Activated naive CD4-positive, alpha-beta T cell treated with Interleukin-2 at 50 U/mL for 16 hours (primary cell): ENCODE measurements at places on chromosomes 1 and 21.

DNA sequence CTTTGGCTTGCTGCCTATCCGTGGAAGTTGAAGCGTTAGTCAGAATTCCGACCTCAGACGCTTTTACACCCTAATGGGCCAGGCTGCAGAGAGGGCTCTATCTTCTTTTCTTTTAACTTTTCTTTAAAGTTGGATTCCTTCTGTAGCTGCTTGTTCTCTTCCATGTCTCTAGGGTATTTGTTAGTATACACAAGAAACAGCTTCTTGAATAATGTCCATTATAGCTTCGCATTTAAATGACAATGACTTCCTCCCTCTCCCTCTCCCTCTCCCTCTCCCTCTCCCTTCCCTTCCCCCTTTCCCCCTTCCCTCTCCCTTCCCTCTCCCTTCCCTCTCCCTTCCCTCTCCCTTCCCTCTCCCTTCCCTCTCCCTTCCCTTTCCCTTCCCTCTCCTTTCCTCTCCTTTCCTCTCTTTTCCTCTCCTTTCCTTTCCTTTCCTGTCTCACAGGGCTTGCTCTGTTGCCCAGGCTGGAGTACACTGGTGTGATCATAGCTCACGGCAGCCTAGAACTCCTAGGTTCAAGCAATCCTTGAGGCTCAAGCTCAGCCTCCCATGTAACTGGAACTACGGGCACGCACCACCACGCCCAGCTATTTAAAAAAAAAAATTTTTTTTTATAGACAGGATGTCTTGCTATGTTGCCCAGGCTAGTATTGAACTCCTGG is 33.0 kb downstream of the RIPPLY3 start:
- no peak for DNase-seq

DNA sequence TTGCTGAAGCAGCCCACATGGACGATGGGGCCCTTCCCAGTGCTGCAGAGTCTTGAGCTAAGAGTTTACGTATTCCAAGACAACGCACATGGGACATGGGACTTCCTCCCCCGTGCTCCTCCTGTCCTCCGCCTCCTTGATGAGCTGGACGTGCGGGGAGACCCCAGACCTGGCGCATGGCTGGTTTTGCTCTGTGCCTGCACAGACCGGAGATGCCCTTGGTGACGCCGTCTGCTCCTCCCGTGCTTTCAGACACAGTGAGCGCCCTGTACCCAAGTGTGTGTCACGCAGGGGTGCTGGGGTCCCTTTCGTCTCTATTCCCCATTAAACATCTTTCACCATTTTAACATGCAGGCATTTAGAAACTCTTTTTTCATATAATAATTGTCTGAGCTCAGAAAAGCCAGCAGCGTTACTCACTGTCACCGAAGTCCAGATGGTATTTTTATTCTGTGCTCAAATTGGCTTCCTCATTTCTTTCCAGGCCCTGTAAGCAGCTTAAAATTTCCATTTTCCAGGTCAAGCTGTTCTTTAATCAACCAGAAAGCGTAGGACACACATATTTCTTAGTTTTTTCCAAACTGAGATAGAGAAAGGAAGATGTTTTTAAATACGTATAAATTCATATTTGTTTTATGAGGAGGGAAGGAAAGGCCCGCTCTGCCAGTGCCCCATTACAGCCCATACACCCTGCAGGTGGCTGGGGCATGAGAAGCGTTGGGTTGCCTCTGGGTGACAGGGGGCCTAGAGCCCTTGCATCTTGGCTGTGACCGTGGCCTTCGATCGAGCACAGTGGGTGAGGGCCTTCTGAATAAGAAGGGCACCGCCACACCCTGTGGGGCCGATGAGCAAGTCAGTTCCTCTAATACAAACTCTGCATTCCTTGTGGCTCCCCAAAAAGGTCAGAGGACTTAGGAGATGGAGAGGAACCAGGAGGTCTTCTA is 17.9 kb upstream of the ZBTB21 start:
- DNase-seq = no peak

DNA sequence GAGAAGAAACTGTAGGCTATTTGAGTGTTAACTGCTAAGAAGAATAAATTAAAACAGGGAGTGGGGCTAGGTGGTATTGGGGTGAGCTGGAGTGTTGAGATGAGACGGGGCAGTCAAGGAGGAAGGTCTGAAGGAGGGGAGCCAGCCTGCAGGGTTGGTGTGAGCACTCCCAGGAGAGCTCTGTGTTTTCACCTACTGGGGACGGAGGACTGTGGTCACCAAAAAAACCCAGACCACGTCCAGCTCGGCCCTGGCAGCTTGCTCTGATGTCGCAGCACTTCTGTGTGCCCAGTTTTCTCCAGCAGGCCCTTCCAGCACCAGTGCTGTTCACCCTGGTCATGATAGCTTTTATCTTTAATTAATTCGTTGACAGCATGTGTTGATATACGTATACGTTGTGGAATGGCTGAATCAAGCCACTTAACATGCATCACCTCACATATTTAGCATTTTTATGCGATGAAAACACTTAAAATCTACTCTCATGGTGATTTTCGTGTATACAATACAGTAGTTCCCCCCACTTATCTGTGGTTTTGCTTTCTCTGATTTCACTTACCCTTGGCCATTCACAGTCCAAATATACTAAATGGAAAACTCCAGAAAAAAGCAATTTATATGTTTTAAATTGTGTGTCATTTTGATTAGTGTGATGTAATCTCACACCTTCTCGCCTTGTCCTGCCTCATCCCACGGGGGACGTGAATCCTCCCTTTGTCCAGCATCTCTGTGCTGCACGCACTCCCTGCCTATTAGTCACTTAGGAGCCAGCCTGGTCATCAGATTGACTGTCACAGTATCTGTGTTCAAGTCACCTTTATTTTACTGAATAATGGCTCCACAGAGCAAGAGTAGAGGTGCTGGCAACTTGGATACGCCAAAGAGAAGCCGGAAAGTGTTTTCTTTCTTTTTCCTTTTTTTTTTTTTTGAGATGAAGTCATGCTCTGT is 12.3 kb downstream of the FAM3B start:
- no peak for DNase-seq

DNA sequence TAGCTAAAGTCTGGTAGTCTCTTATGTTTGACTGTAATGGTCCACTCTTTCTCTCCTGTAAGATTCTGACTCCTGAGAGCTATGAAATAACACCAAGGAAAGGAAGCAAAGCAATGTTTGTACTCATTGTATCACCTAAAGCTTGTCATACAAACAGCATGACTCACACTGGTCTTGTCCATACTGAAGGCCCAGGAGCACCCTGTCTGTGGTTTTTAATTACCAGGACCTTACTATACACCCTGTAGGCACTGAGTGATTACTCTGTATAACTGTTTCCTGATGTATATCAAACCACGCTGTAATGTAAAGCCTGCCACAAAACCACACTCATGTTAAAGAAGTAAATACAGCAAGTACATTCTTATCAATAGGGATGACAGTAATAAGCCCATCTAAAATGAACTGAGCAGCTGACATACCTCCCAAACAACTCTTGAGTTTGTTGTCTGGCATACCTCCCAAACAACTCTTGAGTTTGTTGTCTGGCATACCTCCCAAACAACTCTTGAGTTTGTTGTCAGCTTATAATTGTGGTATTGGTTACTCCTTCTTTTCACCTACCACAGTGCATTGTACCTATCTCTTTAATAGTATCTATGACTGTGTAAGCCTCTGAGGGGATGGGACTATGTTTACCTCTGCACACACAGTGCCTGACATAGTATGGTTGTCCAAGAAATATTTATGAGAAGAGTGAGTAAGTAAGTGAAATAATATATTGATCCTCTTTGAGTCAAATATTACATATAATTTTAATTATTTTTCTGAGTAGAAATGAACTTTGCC is 11.6 kb upstream of the TNFSF18 start:
- no peak for DNase-seq
